ENCODE measurements at places on chromosomes 16 and 17.

GRCh38 chr16:55889518-55889917 is 14.3 kb upstream of the CES5A start:
- DNase-seq = no peak

DNA sequence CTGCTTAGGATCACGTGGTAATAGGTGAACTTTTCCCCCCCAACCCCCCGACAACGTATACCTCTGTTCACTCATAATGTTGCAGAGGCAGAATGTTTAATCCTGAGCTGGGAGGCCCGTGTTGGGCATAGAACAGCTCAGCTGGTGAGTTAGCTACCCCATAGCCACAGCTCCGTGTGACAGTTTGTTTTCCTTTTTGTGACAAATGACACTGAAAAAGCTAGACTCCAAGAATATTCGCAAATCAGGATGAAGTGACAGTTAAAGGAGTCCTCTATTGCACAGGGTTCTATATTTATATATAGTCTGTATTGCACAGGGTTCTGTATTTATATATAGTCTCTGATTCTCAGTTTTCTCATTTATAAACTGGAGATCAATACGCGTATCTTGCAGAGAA is 33.8 kb downstream of the MYH13 start:
- no peak for DNase-seq

GRCh38 chr17:81387100-81388090 is 7.9 kb upstream of the BAHCC1 start:
- no peak for DNase-seq

- no peak for DNase-seq
These were observed 796 bp downstream of the NPB start for GRCh38 chr17:81902653-81903414.

- DNase-seq = no peak
These were observed 2.0 kb upstream of the TTYH2 start for GRCh38 chr17:74211141-74211911.

- DNase-seq = no peak
These were observed 92.9 kb downstream of the IRF8 start for GRCh38 chr16:85991856-85992255.

DNA sequence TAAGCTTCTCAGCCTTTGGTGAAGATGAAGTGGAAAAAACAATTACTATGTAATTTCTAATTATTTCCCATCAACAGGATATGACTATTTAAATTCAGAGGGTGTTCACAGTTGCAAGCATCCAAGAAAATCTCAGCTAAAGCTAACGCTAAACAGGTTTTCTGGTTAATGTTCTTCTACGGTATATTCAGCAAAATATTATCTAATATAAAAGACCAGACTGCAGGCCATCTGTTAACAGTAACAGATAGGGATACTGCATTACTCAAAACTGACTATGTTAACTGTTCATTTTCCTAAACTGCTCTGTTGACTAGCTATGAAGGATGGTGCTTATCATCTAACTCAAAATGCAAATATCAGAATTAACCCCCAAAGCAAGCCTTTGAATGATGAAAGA is 32.8 kb downstream of the GLG1 start:
- no peak for DNase-seq

- no peak for DNase-seq
These were observed 6.0 kb downstream of the SCN4A start for GRCh38 chr17:63966646-63967264.

DNA sequence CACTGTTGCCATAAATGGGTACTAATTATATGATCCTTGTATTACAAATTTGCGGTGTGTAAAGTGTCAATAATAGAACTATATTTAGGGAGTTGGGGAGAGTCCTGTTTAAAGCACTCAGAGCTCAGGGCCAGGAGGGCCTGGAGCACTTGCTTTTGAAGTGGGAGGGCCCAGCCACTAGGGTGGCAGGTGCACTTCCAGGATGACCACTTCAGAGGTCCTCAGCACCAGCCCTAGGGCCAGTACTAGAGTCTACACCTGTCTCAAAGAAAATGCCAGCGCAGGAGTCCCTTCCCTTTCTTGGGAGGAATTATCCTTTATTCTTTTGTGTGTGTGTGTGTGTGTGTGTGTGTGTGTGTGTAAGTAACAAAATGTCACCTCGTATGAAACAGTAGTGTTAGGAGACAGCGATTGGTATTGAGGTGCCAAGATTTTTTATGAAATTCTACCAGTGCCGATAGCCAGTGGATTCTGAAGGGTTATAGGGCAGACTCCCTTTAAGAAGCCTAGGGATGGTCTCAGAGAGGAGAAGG is 31.9 kb downstream of the MYO18A start:
- DNase-seq = no peak

- DNase-seq = no peak
These were observed 10.7 kb upstream of the GFAP start for GRCh38 chr17:44925731-44926697.

DNA sequence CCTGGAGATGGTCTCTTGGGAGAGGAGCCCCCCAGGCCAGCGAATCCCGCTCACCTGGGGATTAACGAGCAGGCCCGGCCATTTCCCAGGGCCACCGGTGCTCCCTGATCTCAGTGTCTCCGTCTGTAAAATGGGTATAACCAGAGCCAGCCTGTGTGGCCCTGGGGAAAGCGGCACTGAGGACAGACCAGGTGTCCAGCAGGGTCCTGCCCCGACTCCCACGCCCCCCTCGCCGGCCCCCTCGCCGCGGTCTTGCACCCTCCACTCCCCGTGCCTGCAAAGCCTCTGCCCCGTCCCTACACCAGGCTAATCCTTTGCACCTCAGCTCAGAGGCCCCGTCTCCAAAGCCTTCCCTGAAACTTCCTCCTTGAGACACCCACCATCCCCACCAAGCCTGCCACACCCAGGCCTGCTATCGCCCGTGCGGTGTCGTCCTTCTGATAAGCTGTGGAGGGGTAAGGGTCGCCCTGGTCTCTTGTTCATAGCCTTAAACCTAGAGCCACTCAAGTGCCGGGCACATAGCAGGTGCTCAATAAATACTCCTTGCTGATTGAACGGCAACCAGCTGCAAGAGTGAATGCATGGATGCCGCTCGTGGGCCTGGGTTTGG is 259.1 kb downstream of the C16orf95 start:
- DNase-seq = no peak

DNA sequence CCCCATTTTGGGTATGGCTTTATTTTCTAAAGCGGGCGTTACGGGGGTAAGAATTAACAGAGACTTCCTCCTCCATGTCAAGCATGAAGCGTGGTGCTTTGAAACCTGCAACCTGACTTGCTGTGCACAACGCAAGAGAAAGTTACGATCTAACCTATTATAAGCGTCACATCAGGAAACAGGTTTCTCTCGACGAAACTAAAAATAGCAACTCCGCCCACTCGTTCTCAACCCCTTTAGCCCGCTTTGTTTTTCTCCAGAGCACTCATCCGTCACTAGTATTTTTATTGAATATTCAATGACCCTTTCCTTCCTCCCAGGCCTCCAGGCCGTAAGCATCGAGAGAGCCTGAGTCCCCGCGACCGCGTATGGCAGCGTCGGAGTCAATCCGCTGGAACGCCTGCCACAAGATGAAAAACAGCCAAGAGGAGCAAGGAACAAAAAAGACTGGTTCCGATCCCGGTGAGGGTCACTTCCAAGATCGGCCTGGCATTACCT is 555 bp downstream of the NUP88 start:
- peak; percentile 41 for DNase-seq

- no peak for DNase-seq
These were observed 12.0 kb downstream of the MILR1 start for GRCh38 chr17:64460955-64461354.

DNA sequence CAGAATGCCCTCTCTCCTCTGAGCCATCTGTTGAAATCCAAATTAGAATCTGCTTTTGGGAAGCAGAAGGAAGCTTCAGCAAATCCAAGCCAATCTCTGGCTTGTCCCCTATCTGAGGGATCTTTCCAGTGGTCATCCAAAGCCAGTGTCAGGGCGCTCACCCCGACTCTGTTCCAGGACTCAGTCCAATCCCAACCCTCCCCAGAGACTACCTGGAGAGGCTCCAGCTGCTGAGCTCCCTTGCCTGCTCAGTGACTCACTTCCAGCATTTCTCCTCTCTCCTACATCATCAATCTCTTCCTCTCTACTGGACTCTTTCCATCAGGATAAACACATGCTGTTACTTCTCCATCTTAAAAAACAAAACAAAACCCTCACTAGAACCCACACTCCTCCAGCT is 2.4 kb downstream of the MATCAP1 start:
- DNase-seq = no peak
